SK-N-SH (cell line): ENCODE measurements at places on chromosomes 7 and 10. TPM values are rescaled to one million over a fixed set of nuclear protein-coding genes. Genes with fewer than 3 reads are reported as not detected.
A peak's percentile ranks its signal among the peaks of the same experiment; 100 is the strongest.

DNA sequence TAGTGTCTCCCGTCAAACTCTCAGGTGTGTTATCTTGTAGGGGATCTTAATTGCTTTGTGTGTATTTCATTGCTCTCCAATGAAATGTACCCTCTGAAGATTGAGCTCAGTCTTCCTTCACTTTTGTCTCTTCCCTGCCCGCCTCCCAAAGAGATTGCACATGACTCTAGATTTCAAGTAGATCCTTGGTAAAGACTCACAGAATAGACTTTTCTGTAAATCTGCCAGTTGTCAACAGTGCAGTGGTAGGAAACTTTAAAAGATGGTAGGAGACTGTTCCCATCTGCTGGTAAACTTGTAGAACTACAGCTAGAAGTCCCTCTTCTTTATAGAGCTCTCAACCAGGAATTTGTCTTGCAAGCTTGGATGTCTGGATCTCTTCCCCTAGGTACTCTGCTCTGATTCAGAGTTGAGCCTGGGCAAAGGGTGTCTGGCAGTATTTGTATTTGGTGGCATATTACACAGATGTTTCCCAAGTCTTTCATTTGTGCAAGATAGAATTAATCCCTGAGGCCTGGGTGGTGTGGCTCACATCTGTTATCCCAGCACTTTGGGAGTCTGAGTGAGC is 9.6 kb downstream of the CCL26 start:
- no peak overlapping the region for H3K4me3 ChIP-seq
- H3K36me3 ChIP-seq = no peaks in the 10 kb centered on the region
- DNase-seq = peak; percentile 84
- no peaks in the 10 kb centered on the region for H3K4me1 ChIP-seq

GRCh38 chr10:63765126-63765525 is 243.9 kb downstream of the REEP3 start:
- H3K4me1 ChIP-seq = peaks cover 10% of the 10 kb centered on the region
- H3K27me3 ChIP-seq = no peaks in the 10 kb centered on the region
- H3K27ac ChIP-seq = no peak overlapping the region
- DNase-seq = no peak

DNA sequence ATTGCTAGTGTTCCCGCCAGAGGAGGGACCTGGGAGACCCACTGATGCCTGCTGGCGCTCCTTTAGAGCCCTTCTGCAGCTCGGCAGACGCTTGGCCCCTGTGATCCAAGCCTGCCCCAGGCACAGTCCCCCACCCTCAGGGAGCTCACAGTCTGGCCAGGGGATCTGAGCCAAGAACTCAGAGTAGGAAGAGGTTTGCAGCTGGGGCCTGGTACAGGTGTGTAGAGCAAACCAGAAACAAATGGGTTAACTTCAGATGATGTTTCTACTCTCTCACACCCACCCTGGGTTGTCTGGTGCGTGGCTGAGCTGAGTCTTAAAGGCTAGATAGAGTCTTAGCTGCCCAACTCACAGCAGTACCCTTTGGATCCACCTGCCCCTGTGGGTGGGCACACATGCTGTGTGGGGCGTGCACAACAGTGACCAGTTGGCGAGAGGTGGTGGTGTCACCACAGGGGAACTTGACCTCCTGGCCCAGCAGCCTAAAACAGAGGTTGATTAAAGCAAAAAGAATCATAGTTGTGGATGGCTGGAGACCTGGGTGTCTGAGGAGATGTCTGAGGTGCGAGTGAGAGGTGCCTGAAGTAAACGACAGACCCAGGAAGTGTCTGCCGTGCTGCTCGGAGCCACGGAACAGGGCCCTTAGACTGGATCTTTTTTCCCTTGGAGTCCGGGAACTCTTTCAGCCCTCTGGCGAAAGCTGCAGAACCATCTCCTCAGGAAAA is 31.2 kb upstream of the SRGN start:
- H3K36me3 ChIP-seq = no peaks in the 10 kb centered on the region
- no peaks in the 10 kb centered on the region for H3K4me1 ChIP-seq
- no peaks in the 10 kb centered on the region for H3K27me3 ChIP-seq

INA gene
- 4.8 and 5.4 TPM in 2 replicates for polyA plus RNA-seq

DNA sequence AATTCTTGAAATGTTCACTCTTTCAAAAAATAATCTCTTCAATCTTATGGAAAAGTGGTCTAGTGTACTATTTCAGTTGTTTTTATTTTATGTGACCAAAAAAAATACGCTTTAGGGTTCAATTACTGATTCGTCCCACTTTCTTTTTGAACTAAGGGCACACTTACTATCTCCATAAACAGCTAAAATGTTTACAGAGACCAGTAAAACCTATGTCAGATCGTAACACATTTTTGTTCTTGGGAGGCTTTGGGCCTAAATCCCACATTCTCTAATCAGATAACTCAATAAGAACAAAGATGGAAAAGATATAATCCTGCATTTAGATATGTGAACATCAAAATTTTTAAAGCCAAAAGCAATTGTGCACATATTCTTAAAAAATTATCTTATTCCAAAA is 29.8 kb upstream of the EPC1 start:
- H3K36me3 ChIP-seq = 0 out of 2 replicates have a peak, but pooled peaks cover 3% of the 10 kb centered on the region
- no peaks in the 10 kb centered on the region; the same call in none of the 2 replicates for H3K4me1 ChIP-seq
- peak overlapping the region; percentile 68 for H3K4me3 ChIP-seq
- no peak for DNase-seq
- H3K27me3 ChIP-seq = no peaks in the 10 kb centered on the region

STK32C gene
- 27.0 and 27.8 TPM in 2 replicates for polyA plus RNA-seq

FXYD4 gene
- not detected in 2 replicates for polyA plus RNA-seq

DNA sequence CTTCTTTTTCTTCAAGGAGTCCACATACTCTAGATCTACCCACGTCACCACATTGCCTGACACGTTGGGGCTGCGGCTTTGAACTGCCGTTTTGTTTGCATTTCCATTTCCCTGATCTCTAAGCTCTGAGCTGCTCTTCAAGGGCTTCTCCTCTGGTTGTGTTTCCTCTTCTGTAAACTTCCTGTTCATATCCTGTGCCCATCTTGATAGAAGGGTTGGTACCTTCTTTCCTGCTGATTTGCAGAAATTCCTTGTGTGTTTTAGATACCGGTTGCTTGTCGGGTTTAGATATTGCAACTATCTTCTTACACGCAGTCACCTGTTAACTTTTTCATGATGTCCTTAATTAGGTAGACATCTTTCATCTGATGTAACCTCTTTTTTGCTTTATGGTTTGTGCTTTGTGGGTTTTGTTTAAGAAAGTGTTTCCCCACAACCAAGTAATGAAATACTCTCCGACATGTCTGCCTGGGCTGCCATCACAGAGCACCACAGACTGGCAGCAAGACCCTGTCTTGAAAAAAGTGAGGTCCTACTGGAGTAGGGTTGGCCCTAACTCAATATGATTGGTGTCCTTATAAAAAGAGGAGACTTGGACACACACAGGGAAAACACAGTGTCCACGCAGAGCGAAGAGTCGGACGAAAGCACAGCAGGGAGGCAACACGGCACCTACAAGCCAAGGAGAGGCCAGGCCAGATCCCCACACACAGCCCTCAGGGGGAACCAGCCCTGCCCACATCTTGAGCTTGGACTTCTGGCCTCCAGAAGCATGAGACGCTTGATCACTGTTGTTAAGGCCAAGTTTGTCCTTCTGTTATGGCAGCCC is 99.1 kb upstream of the PDGFA start:
- DNase-seq = no peak
- no peak overlapping the region for H3K27ac ChIP-seq
- H3K4me1 ChIP-seq = no peaks in the 10 kb centered on the region
- H3K36me3 ChIP-seq = peaks cover 3% of the 10 kb centered on the region; the same call in 1 of the 2 replicates
- no peak overlapping the region for H3K4me3 ChIP-seq

GRCh38 chr10:70478191-70479164 is at the start of gene PALD1:
PALD1 (plus strand) TSS chr10:70478767; CDS start chr10:70525952, 47,185 bp downstream.
- no peaks in the 10 kb centered on the region for H3K36me3 ChIP-seq
- DNase-seq = peak; percentile 96
- peak within 1 kb of the TSS; percentile 53 for H3K4me3 ChIP-seq
- H3K27ac ChIP-seq = no peak within 1 kb of the TSS

DNA sequence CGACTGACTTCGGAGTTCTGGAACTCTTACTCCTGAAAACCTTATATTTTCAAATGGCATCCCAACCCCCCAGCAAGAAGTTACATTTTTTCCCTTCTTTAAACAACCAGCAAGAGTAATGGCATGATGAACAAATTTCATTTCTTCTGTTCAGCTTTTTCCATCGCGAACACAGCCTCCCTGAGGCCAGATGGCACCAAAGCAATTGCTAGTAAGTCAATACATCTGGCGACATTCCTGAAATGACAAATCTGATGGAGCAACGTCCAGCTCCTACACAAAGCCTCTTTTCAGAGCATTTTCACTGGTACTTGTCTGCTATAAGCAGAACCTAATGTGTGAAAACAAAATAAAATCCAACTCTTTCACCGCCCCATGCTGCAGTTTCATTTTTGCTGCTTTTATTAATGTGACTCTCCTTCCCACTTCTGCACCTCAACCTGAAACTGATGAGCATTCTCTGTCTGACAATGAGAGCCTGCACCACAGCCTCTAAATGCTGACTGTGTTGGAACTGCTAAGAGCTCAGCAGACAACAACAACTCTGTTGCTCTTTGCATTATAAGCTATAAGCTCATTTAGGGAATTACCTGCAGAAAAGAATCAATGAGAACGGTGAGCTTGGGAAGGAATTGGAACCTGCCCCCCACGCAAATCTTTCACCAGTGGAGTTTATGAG is 229.8 kb downstream of the FGFR2 start:
- no peak overlapping the region for H3K4me3 ChIP-seq
- no peak overlapping the region for H3K27ac ChIP-seq
- no peaks in the 10 kb centered on the region for H3K27me3 ChIP-seq
- no peak for DNase-seq
- no peaks in the 10 kb centered on the region for H3K4me1 ChIP-seq

DNA sequence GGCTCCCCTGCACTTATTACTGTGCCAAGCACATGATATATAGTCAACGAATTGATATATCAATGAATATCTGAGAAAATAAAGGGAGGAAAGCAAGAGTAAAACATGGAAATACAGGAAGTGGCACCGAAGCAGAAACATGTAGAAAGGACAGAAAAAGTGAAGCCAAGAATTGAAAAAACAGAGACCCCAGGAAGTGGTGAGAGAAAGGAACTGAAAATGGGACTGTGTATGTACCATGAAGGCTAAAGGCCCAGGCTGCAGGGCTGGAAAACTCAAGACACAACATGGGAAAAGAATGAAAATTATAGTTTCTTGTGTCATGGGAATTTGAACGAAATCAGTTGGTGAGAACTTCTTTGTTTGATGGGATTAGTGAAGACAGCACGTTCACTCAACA is 60.6 kb downstream of the MAP3K8 start:
- no peaks in the 10 kb centered on the region for H3K36me3 ChIP-seq
- H3K4me1 ChIP-seq = no peaks in the 10 kb centered on the region
- no peak overlapping the region for H3K27ac ChIP-seq
- no peak for DNase-seq

DNA sequence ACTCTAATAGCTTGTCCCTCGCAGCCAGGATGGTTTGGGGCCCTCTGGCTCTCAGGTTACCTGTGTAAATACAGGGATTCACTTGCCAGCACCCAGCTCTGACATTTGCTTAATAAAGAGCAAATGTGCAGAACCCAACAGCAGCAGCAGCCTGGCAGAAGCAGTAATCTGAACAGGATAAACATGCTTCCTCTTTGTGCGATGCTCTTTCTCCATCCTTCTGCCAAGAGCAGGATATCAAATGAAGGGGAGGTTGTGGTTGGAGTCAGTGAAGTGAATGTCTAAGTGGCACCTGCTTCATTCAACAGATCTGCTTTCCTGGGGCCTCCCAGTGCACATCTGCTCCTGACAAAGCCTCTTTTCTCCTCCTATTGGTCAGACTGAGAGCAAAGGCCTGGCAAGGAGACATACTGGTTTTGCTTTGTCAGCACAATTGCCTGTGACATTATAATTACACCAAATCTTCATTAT is 130.3 kb downstream of the NRF1 start:
- no peaks in the 10 kb centered on the region for H3K27me3 ChIP-seq
- H3K36me3 ChIP-seq = peaks cover 3% of the 10 kb centered on the region
- DNase-seq = peak; percentile 61
- H3K4me1 ChIP-seq = peaks cover 6% of the 10 kb centered on the region; the same call in 1 of the 2 replicates
- H3K27ac ChIP-seq = no peak overlapping the region

SVIL gene
- polyA plus RNA-seq = 47.5 and 48.7 TPM in 2 replicates

- H3K4me1 ChIP-seq = no peaks in the 10 kb centered on the region
- peak; percentile 77 for DNase-seq
- no peaks in the 10 kb centered on the region; the same call in 1 of the 2 replicates for H3K27me3 ChIP-seq
- no peaks in the 10 kb centered on the region for H3K36me3 ChIP-seq
- H3K4me3 ChIP-seq = no peak overlapping the region
Measured at GRCh38 chr7:128108129-128108528, 76.9 kb upstream of the LRRC4 start.

DNA sequence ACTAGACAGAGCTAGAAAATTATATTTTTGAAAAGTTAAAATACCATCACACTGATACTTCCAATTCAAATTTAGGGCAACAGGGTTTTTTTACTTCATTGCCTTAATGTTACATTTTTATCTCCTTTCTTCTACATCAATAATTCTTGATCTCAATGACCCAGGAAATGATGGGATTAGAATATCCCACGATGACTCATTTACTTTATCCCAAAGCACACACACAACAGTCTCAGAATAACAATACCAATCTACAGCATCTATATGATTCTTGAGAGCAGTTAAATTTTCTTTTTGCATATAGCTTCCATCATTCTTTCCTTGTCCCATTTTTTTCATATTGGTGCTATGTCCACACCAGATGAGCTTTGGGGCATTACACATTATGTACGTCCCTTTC is 98.4 kb upstream of the EEPD1 start:
- no peaks in the 10 kb centered on the region for H3K27me3 ChIP-seq
- no peaks in the 10 kb centered on the region for H3K36me3 ChIP-seq
- H3K4me1 ChIP-seq = peaks cover 2% of the 10 kb centered on the region; the same call in 1 of the 2 replicates
- H3K27ac ChIP-seq = no peak overlapping the region

GRCh38 chr7:82726038-82726800 is 282.6 kb upstream of the CACNA2D1 start:
- H3K27ac ChIP-seq = no peak overlapping the region
- no peak for DNase-seq
- H3K4me3 ChIP-seq = no peak overlapping the region

DNA sequence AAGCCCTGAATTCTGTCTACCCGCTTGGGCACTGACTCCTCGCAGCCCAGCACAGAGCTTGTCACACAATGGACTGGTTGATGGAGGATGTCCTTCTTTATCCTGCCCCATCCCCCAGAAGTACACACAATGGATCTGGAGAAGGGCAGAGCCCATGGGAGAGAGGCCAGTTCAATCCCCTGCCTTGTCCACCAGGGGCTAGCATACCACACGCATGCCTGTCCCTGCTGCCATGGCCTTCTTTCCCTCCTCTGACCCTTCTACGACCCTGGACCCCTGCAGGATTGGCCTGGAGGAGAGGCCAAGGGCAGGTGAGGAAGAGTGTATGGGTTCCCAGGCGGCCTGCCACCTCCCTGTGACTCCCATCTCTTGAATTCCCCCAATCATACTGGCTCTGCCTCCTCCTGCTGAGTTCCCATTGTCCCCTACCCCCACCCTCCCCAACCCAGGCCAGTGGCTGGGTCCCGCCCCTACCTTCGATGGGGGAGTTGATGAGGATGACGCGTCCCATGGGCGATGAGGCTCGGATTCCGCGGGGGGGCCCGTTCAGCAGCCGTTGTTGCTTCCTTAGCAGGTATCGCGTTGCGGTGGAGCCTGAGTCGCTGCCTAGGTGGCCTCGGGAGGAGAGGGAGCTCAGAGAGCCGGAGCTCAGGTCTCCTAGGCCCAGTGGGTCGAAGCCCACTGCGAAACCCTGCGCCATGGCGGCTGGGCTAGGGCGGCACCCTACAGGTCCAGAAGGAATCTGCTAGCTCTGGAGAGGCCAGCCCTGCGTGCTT is 1.2 kb downstream of the PDZD7 start:
- no peak overlapping the region; the same call in 1 of the 2 replicates for H3K4me3 ChIP-seq
- H3K27me3 ChIP-seq = no peaks in the 10 kb centered on the region
- H3K36me3 ChIP-seq = peaks cover 2% of the 10 kb centered on the region; the same call in 1 of the 2 replicates
- H3K4me1 ChIP-seq = peaks cover 41% of the 10 kb centered on the region
- H3K27ac ChIP-seq = peak overlapping the region; percentile 34; the same call in 1 of the 2 replicates
